ENCODE measurements at places on chromosomes 16 and 17.

- no peaks in the 10 kb centered on the region for H3K36me3 ChIP-seq
- no peak overlapping the region for H3K27ac ChIP-seq
- no peaks in the 10 kb centered on the region for H3K27me3 ChIP-seq
These were observed 34.5 kb upstream of the IL34 start for GRCh38 chr16:70611785-70612303.

DNA sequence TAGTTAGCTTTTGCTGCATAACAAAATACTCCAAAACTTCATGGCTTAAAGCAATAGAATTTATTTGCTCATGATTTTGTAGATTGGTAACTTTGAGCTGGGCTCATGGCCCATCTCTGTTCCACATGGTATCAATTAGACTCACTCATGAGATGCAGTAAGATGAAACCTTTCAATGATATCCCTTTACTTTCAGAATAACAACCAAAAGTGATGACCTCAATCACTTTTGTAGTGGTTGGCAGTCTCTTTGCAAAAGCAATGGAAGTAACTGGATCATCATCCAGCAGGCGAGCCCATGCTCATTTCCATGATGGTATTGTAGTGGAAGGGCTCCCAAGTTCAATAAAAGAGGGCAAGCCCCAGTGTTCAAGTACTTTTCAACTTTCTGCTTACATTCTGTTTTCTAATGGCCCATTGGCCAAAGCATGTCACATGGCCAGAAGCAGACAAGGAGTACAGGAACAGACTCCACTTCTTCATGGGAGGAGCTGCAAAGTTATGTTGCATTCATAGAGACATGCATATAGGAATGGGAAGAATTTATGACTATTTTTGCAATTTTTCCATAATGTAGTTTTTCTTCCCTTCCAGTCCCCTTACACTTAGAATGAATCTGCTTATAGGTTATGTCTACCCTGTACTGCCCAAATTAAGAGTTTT is 41.7 kb downstream of the EFCAB5 start:
- H3K4me1 ChIP-seq, result no peaks in the 10 kb centered on the region
- H3K27ac ChIP-seq, result no peak overlapping the region
- no peak for DNase-seq
- H3K36me3 ChIP-seq, result no peaks in the 10 kb centered on the region
- H3K27me3 ChIP-seq, result no peaks in the 10 kb centered on the region
- no peak overlapping the region for H3K4me3 ChIP-seq

GRCh38 chr17:36705874-36706731 is 104.7 kb downstream of the MRM1 start:
- DNase-seq, result no peak
- H3K27me3 ChIP-seq, result peaks cover 54% of the 10 kb centered on the region
- H3K36me3 ChIP-seq, result no peaks in the 10 kb centered on the region

GRCh38 chr16:83198977-83199376 is 572.2 kb downstream of the CDH13 start:
- no peaks in the 10 kb centered on the region for H3K36me3 ChIP-seq
- H3K4me1 ChIP-seq, result no peaks in the 10 kb centered on the region
- H3K4me3 ChIP-seq, result no peak overlapping the region
- H3K27me3 ChIP-seq, result no peaks in the 10 kb centered on the region

DNA sequence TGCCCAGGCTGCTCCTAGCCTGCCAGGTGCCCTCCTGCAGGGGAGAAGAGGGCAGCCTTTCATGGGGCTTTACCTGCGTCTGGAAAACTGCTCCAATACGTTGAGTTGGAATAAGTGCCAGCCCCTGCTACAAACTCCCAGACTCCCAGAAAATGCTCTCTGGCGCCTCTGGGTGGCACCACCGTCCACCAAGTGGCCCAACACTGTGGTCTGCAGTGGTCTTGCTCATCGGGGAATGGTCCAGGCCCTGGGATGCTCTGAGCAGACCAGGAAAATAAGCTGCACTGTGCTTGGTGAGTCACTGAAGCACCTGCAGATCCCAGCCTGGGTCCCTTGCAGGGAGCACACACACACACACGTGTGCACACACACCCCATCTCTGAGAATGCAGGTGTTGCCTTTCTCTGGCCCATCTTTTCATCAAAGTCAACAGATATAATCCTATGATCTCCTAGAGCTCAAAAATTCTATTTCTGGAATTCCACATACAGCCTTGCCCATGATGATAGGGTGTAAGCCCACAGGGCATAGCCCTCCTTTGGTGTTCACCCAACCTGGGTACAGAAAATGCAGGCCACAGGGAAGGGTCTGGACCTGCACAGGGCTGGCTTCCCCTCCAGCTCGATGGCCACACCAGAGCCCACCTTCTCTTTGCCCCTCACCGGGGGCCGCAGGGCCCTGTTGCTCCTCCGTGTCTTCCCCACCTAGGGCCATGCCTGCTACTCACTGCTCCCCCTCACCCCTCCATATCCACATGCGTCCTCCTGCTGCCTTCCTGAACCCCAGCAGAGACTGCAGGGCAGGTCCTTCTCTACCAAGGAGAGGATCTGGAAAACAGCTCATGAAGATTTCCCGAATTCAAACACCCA is 20.5 kb downstream of the CDIP1 start:
- peaks cover 28% of the 10 kb centered on the region for H3K36me3 ChIP-seq
- no peak for DNase-seq
- peaks cover 5% of the 10 kb centered on the region for H3K4me1 ChIP-seq
- no peak overlapping the region for H3K27ac ChIP-seq

DNA sequence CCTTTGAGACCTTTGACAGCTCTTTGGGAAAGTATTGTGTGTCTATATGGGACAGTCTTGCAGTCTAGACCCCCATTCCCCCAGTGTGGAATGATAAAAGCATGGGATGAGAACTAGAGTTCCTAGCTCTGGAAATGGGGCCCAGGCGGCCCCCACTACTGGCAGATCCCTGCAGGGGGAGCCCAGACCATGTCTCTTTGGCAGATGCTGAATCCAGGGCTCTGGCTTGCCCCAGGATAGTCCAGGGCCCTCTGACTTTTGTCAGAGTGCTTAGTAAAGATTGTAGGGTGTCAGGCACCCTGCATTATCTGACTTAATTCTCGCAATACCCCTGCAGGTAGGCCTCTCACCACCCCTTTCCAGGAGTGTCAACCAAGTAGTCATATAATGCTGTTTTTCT is 8.3 kb downstream of the ALKBH5 start:
- H3K36me3 ChIP-seq, result peaks cover 26% of the 10 kb centered on the region
- H3K4me1 ChIP-seq, result no peaks in the 10 kb centered on the region
- H3K4me3 ChIP-seq, result no peak overlapping the region
- no peak for DNase-seq

- H3K27me3 ChIP-seq, result peaks cover 36% of the 10 kb centered on the region
- no peak overlapping the region for H3K27ac ChIP-seq
- H3K4me3 ChIP-seq, result no peak overlapping the region
These were observed 18.0 kb downstream of the CD7 start for GRCh38 chr17:82299452-82299851.

- no peak for DNase-seq
- no peaks in the 10 kb centered on the region for H3K4me1 ChIP-seq
- peaks cover 23% of the 10 kb centered on the region for H3K36me3 ChIP-seq
These were observed 152.6 kb downstream of the CDH11 start for GRCh38 chr16:64969221-64969620.

DNA sequence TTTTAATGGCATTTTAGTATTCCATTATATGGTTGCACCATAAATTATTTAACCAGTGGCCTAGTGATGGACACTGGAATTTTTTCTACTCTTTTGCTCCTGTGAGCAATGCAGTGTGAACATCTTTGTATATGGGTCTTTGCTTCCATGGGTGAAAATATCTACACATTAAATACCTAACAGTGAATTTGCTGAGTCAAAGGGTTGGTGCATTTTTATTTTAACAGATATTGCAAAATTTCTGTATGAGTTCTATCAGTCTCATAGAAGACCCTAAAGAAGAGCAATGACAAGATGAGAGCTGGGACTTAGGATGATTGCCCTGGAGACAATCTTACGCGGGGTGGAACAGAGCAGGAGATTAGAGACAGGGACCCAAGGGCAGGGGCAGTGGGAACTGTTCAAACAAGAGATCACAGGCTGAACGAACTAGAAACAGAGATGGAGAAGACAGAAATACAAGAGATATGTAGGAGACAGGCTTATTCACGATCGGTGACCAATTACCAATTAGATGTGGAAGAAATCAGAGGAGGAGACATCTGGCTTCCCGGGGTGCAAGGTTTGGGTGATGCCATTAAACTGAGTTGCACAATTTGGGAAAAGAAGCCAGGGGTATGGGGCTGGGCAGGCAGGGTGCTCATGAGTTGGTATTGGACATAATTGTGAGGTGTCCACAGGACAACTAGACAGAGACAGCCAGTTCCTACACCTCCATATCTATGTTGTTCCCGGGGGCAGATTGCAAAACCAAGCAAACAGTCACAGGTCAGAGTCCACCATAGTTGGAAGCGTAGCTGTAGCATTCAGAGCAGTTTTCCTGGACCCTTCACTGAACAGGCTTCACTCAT is 39.9 kb upstream of the LONP2 start:
- no peaks in the 10 kb centered on the region for H3K4me1 ChIP-seq
- peak; percentile 37 for DNase-seq
- H3K27me3 ChIP-seq, result peaks cover 16% of the 10 kb centered on the region
- no peak overlapping the region for H3K27ac ChIP-seq

GRCh38 chr17:9443811-9444210 is 131.8 kb downstream of the STX8 start:
- H3K4me1 ChIP-seq, result no peaks in the 10 kb centered on the region
- H3K27me3 ChIP-seq, result no peaks in the 10 kb centered on the region
- H3K36me3 ChIP-seq, result peaks cover 8% of the 10 kb centered on the region
- no peak overlapping the region for H3K4me3 ChIP-seq
- DNase-seq, result no peak

GRCh38 chr17:39688475-39688835 is 598 bp upstream of the PGAP3 start:
- H3K27me3 ChIP-seq, result no peaks in the 10 kb centered on the region
- H3K36me3 ChIP-seq, result no peaks in the 10 kb centered on the region
- H3K4me3 ChIP-seq, result peak overlapping the region; percentile 60
- H3K27ac ChIP-seq, result peak overlapping the region; percentile 81
- no peak for DNase-seq

DNA sequence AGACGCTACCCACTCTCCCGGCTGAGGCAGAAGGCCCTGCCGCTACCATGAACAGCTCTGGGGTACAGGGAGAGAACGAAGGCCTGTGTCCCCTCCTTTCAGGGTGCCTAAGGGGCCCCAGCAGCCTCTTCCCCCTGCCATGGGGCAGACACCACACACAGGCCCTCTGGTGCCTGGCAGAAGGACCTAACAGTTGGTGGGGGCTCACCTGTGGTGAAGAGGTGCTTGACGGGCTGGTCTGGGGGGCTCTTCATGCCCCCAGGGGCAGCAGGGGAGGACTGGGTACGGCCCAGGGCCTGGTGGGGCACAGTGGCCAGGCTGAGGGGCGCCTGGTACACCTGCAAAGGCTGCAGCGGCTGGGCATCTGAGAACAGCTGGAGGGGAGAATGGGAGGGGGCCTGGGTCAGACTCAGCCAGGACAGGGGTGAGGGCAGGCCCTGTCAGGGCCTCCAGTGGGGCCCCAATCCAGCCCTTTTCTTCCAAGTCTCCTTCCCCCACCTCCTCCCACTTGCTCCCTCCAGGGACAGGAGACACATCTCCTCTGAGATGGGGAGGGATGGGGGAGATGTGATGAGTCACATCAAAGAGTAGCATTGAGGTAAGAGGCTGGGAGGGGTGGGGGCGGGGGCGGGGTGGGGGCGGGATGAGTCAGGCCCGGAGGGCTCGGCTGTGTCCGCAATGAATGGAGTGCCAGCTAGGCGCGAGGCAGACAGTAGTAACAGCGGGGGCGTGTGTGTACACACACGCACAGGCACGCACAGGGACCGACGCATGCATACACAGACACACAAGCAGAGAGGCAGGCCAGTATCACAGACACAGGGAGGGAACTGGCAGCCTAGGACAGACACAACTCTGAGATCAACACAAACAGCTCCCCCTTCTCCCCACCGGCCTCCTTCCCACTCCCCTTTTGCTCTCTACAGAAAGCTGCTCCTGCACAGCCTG is 16.1 kb downstream of the G6PC3 start:
- peaks cover 5% of the 10 kb centered on the region for H3K4me1 ChIP-seq
- H3K36me3 ChIP-seq, result peaks cover 96% of the 10 kb centered on the region
- H3K27ac ChIP-seq, result peak overlapping the region; percentile 51
- DNase-seq, result no peak
- no peaks in the 10 kb centered on the region for H3K27me3 ChIP-seq

GRCh38 chr17:6212766-6213165 is 142.6 kb downstream of the WSCD1 start:
- no peaks in the 10 kb centered on the region for H3K36me3 ChIP-seq
- no peak overlapping the region for H3K4me3 ChIP-seq
- no peak for DNase-seq
- no peaks in the 10 kb centered on the region for H3K27me3 ChIP-seq
- no peaks in the 10 kb centered on the region for H3K4me1 ChIP-seq
- no peak overlapping the region for H3K27ac ChIP-seq

DNA sequence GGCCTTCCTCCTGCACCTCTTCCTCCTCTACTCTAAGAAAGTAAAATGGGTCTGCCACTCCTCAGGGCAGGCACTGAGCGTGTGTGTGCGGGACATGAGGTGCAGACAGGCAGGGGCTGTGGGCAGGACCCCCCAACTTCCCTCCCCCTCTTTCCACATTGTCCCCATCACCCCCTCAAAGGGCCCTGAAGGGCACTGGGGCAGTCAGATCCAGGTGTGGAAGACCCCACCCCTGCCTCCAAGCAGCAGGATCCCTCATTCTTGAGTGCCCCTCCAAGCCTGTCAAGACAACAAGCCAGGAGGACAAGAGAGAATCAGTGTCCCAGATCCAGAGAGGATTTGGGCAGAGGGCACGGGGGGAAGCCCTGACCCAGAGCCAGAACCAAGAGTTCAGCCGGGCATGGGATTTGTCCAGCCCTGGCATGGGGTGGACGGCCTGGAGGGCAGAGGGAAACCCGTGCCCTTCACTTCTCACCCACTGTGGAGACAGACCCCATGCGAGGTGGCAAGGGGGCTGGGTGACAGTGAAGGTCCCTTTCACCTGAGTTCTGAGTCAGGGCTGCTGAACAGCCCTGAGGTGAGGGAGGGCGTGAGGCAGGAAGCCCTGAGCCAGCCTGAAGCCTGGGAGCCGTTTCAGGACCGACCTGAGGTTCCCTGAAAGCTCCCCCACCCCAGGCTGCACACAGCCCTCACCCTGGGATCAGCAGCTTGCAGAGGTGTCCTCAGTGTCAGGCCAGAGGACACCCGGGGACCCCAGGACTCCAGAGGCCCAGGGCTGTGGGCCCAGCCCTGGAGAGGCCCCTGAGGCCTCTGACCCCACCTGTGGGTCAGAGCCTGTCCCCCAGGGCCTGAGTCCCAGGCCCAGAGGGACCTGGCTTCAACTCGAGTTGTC is 45.8 kb downstream of the USP22 start:
- peaks cover 50% of the 10 kb centered on the region for H3K4me1 ChIP-seq
- no peak overlapping the region for H3K27ac ChIP-seq
- peaks cover 8% of the 10 kb centered on the region for H3K36me3 ChIP-seq
- no peak overlapping the region for H3K4me3 ChIP-seq
- no peaks in the 10 kb centered on the region for H3K27me3 ChIP-seq
- no peak for DNase-seq

GRCh38 chr16:81975637-81976036 is 35.6 kb downstream of the SDR42E1 start:
- H3K4me1 ChIP-seq, result no peaks in the 10 kb centered on the region
- H3K27me3 ChIP-seq, result no peaks in the 10 kb centered on the region
- DNase-seq, result no peak
- no peak overlapping the region for H3K4me3 ChIP-seq

All from tibial artery (tissue), 4 donors.